Activated CD4-positive, alpha-beta T cell treated with anti-CD3 and anti-CD28 coated beads for 36 hours (primary cell): ENCODE measurements at places on chromosomes 2 and 18. TPM values are rescaled to one million over a fixed set of nuclear protein-coding genes. Genes with fewer than 3 reads are reported as not detected.
A peak's percentile ranks its signal among the peaks of the same experiment; 100 is the strongest.

- no peak overlapping the region for H3K4me3 ChIP-seq
- peaks cover 33% of the 10 kb centered on the region for H3K36me3 ChIP-seq
- H3K27ac ChIP-seq: no peak overlapping the region
- DNase-seq: no peak
Measured at GRCh38 chr2:222576171-222577081, 79.5 kb downstream of the FARSB start.

- no peak for DNase-seq
- peaks cover 19% of the 10 kb centered on the region for H3K36me3 ChIP-seq
- H3K27ac ChIP-seq: peak overlapping the region; percentile 88
Measured at GRCh38 chr18:26227051-26227670, 916 bp downstream of the TAF4B start.

DNA sequence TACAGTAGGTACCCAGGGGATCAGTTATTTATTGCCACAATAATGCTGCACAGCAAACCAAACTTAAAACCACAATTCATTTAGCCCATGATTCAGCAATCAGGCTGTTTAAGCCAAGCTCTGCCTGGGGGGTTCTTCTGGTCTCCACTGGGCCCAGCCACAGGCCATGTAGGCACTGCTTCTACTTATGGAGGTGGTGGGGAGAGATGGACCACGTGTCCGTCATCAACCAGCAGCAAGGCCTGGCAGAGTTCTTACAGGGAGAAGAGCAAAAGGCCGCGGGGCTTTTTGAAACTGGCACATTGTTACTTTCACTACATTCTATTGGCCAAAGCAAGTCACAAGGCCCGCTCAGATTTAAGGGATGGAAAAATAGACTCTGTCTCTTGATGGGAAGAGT is 76.3 kb upstream of the DAPL1 start:
- H3K4me1 ChIP-seq: no peaks in the 10 kb centered on the region
- H3K36me3 ChIP-seq: no peaks in the 10 kb centered on the region
- H3K4me3 ChIP-seq: no peak overlapping the region
- no peak overlapping the region for H3K27ac ChIP-seq
- no peak for DNase-seq

- H3K4me3 ChIP-seq: peak overlapping the region; percentile 47
Measured at GRCh38 chr18:59927246-59927825, 27.5 kb downstream of the PMAIP1 start.

GRCh38 chr2:236117401-236117800 is 50.8 kb downstream of the GBX2 start:
- no peaks in the 10 kb centered on the region for H3K4me1 ChIP-seq
- H3K27ac ChIP-seq: no peak overlapping the region
- no peak overlapping the region for H3K4me3 ChIP-seq
- no peaks in the 10 kb centered on the region for H3K36me3 ChIP-seq
- no peak for DNase-seq

DNA sequence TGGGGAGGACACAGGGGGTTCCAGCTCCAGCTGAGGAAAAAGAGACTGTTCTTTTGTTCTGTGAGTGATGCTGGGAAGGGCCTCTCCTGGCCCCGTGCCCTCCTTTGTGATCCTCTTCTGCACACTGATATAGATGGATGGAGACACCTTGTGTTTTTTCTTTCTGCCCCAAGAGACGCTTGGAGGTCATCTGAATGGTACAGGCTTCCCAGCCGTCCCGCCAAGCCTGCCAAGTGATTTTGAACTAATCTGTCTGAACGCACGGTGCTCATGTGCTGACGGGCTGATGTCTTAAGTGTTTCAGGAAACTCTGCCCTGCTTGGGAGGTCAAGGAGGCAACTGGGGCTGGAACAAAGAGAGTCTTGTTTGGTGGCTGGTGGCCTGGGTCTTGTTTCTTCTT is 57.5 kb downstream of the KIF5C start:
- H3K27me3 ChIP-seq: no peaks in the 10 kb centered on the region
- H3K27ac ChIP-seq: no peak overlapping the region
- no peak for DNase-seq
- H3K36me3 ChIP-seq: no peaks in the 10 kb centered on the region
- no peak overlapping the region for H3K4me3 ChIP-seq

DNA sequence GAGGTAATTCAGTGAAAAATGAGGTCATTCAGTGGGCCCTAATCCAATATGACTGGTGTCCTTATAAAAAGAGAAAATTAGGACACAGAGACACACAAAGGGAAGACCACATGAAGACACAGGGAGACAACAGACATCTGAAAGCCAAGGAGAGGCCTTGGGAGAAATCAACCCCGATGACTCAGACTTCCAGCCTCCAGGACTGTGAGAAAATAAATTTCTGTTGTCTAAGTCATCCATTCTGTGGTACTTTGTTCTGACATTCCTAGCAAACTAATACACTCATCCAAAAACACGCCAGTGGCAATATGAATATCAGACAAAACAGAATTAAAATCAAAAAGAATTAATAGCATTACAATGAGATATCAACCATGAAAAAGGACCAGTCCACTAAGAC is 303.7 kb downstream of the SS18 start:
- no peak overlapping the region for H3K4me3 ChIP-seq
- DNase-seq: no peak
- no peaks in the 10 kb centered on the region for H3K4me1 ChIP-seq
- H3K36me3 ChIP-seq: no peaks in the 10 kb centered on the region

The SFTPB gene
- total RNA-seq: not detected

The ANKRD36 gene
- 24.5 TPM for total RNA-seq

The MSGN1 gene
- not detected for total RNA-seq

DNA sequence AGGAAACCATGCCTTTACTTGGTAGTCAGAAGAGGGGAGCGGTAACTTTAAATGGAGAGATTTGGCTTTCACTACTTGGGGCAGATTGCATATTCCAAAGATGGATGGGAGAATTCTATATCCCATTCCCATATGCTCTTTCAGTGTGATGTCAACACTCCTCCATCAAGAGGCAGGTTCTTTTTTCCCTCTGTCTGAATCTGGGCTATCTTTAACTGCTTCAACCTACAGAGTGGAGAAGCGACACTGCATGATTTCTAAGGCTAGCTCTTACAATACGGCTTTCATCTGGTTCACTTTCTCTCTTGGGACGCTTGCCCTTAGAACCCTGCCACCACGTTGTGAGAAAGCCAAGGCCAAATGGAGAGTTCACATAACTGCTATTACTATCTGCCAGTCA is 34.4 kb downstream of the SKA1 start:
- no peak for DNase-seq
- no peaks in the 10 kb centered on the region for H3K4me1 ChIP-seq
- H3K36me3 ChIP-seq: no peaks in the 10 kb centered on the region
- peaks cover 23% of the 10 kb centered on the region for H3K27me3 ChIP-seq

The EGR4 gene
- 0.41 TPM for total RNA-seq

DNA sequence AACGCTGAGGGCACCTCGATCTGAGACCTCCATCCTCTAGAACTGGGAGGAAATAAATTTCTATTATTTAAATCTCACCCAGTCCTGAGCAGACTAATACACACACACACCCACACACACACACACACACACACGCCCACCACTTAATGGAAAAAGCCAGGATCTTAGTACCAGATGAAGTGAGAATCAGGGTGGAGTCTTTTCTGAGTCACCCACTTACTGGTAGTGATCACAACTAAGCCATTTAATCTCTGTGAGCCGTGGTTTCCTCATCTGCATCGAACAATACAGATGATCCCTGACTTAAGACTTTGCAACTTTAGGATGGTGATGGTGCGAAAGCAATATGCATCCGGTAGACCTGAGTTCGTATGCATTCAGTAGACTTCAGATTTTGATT is 18.6 kb downstream of the THNSL2 start:
- no peak overlapping the region for H3K4me3 ChIP-seq
- H3K27ac ChIP-seq: no peak overlapping the region
- peaks cover 15% of the 10 kb centered on the region for H3K27me3 ChIP-seq
- peaks cover 5% of the 10 kb centered on the region for H3K36me3 ChIP-seq
- peak; percentile 19 for DNase-seq

The CNOT9 gene
- 100 TPM for total RNA-seq

DNA sequence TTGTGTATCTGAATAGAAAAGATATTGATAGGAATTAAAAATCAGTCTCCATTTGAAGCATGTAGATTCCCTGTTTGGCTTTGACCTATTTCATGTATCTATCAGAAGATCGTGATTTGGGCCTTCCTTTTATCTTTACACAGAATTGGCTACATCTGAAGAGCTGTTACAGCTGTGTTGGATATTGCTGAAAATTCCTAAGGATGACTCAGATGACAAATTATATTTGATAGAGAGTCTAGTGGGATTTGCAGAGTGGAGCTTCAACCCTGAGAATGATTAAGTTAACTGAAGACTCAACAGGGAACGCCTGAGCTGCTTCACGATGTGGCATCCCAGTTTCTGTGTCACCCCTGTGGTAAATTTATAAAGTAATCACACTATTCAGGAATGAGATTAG is 4.9 kb upstream of the COL3A1 start:
- DNase-seq: no peak
- H3K36me3 ChIP-seq: no peaks in the 10 kb centered on the region
- H3K4me1 ChIP-seq: no peaks in the 10 kb centered on the region
- H3K27me3 ChIP-seq: peaks cover 3% of the 10 kb centered on the region
- H3K4me3 ChIP-seq: no peak overlapping the region

DNA sequence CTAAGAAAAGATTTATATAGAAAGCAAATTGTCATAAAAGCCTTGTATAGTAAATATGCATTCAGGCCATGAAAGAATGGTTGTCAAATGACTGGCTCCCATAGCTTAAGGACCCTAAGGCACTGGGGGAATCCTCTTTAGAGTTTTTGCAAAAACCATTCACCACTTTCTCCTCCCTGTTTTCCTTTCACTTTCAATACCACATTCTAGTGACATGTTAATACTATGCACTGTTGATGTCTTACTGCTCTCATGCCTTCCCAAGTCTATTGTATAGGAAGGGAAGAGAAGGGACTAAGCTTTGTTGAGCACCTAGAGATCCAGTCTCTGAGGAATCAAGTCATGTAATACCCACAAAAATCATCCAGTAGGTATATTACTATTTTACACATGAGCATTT is 383.0 kb upstream of the LRRTM1 start:
- no peak overlapping the region for H3K27ac ChIP-seq
- no peak overlapping the region for H3K4me3 ChIP-seq

DNA sequence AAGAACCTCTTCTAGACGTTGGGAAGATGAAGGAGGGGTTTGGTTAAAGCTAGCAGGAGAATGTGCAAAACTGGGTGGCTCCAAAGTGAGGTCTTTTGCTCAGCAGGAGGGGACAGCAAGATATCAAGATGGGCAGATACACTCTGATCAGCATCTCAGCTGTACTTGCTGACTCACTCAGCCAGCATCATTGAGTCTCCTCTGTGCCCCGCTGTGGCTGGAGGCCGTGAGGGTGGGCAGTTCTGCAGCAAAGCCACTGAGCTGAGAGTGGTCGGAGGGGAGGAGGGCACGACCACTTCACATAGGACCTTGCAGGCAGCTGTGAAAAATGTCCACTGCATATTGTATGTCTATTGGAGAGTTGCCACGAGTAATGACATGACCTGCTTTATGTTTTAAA is 152.0 kb downstream of the CAPN13 start:
- no peak overlapping the region for H3K4me3 ChIP-seq
- H3K27ac ChIP-seq: no peak overlapping the region
- H3K4me1 ChIP-seq: no peaks in the 10 kb centered on the region
- no peaks in the 10 kb centered on the region for H3K27me3 ChIP-seq
- H3K36me3 ChIP-seq: no peaks in the 10 kb centered on the region
- DNase-seq: no peak

The CFAP65 gene
- not detected for total RNA-seq

DNA sequence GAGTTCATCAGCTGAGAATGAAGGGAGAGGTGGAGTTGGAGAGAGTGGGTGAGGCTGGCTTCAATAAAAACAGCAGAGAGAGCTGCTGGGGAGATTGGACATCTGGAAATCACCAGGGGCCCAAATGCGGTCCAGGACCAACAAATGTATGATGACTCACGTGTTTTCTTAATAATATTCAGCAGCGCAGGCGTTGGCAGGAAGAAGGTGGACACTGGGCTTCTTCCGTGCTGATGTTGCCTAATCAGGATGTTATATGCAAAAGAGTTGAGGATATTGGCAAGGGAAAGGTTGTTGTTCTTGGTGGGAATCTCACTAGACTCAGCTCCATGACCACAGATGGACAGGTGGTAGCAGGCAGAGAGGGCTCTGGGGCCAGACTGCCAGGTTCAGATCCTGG is 12.8 kb upstream of the PLA2R1 start:
- H3K4me3 ChIP-seq: no peak overlapping the region
- DNase-seq: no peak
- H3K27ac ChIP-seq: no peak overlapping the region
- H3K4me1 ChIP-seq: no peaks in the 10 kb centered on the region
- no peaks in the 10 kb centered on the region for H3K36me3 ChIP-seq

GRCh38 chr18:57941841-57942489 is 102.1 kb upstream of the NEDD4L start:
- H3K4me3 ChIP-seq: no peak overlapping the region
- H3K36me3 ChIP-seq: no peaks in the 10 kb centered on the region
- H3K27me3 ChIP-seq: peaks cover 20% of the 10 kb centered on the region
- no peak for DNase-seq
- H3K4me1 ChIP-seq: no peaks in the 10 kb centered on the region

GRCh38 chr2:71962911-71963694 is 184.6 kb downstream of the CYP26B1 start:
- no peaks in the 10 kb centered on the region for H3K36me3 ChIP-seq
- no peak overlapping the region for H3K27ac ChIP-seq
- DNase-seq: no peak
- H3K27me3 ChIP-seq: peaks cover 5% of the 10 kb centered on the region
- no peak overlapping the region for H3K4me3 ChIP-seq
- no peaks in the 10 kb centered on the region for H3K4me1 ChIP-seq

DNA sequence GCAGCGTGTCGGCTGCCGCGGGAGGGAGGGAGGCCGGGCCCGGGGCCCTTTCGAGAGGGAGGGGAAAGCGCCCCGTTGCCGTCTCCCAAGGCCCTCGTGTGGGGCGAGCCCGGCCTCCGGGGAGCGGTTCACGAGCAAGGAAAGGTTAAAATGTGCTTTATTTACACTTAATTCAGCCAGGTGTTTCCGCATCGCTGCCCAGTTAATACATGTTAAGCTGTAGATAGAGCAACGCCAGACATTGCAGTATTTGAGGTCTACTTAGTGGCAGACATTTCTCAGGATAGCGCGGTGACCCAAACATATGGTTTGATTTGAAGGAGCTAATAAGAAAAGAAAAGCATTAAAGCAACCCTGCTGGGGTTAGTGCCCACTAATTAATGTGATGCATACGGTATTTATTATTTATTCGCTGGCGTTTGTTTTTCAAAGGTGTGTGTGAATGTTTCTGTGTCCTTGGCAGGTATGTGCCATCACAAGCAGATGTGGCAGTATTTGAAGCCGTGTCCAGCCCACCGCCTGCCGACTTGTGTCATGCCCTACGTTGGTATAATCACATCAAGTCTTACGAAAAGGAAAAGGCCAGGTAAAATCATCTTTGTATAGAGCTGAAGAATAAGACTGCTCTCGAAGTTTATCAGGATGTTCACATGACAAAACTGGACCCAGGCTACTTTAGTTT is 571 bp downstream of the EEF1B2 start:
- peaks cover 44% of the 10 kb centered on the region for H3K4me1 ChIP-seq
- H3K36me3 ChIP-seq: peaks cover 58% of the 10 kb centered on the region
- H3K27ac ChIP-seq: peak overlapping the region; percentile 89
- peak overlapping the region; percentile 97 for H3K4me3 ChIP-seq

The ALLC gene
- total RNA-seq: not detected

The DES gene
- total RNA-seq: not detected
